ENCODE measurements at places on chromosomes 11 and 22.

- no peak for DNase-seq
Measured at GRCh38 chr22:30433773-30434172, 8.2 kb downstream of the MTFP1 start.

GRCh38 chr22:45553351-45554039, 50.8 kb downstream of the FBLN1 start:
- DNase-seq: peak; percentile 87

DNA sequence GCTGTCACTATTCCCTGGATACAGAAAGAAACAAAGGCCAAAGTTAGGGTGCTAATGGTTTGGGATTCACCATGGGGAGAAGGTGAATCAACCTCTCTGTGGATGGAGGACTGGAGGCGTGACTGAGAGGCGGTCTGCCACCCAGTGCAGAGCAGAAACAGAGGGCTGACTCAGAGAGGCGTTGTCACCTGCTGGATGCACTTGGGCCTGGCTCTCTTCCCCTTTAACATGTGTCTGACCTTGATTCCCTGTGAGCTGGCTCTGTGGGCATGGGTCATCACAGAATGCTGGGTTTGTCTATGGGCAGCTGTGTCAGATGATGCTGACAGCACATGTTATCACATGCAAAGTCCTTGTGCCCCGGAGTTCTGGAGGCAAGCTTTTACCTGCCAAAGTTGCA, 75.9 kb downstream of the LDLRAD3 start:
- DNase-seq: no peak

GRCh38 chr11:76740772-76741171, 42.4 kb upstream of the TSKU start:
- DNase-seq: no peak

DNA sequence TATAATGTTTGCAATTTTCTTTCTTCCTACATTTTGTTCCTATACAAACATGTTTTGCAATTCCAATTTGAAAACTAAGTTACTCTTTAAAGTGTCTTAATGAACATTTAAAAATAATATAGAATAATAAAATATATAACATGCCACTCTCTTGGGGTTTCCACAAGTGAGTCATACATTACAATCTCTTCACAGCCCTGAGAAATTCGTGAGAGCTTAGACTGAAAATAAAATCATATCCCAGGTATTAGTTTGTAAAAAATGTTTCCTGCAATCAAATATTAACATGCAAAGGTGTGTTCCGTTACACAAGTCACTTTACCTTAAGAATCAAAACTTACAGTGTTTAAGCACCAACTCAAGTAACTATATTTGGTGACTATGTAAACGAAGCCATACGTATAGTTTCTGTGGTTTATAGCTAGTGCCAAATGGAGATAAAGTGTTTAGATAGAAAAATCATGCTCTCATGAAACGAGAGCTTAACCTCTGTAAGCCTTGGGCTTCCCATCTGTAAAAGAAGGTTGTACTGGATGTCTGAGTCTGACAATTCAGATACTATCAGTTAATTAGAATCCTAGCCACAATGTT, 253.6 kb upstream of the ANO3 start:
- DNase-seq: no peak

- peak; percentile 35 for DNase-seq
Measured at GRCh38 chr11:8604078-8604723, 10.2 kb upstream of the STK33 start.

DNA sequence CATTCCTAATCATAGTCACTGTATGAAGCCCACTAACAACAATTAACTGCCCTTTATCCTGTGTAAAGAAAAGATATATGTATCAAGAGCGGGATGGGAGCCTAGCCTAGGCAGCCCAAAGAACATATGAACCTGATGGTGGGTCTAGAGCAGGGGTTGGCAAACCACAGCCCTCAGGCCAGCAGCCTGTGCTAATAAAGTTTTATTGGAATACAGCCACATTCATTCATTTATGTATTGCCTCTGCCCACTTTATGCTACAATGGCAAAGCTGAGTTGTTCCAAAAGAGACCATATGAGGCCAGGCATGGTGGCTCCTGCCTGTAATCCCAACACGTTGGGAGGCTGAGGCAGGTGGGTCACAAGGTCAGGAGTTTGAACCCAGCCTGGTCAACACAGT, 13.5 kb downstream of the PRR14L start:
- DNase-seq: no peak

DNA sequence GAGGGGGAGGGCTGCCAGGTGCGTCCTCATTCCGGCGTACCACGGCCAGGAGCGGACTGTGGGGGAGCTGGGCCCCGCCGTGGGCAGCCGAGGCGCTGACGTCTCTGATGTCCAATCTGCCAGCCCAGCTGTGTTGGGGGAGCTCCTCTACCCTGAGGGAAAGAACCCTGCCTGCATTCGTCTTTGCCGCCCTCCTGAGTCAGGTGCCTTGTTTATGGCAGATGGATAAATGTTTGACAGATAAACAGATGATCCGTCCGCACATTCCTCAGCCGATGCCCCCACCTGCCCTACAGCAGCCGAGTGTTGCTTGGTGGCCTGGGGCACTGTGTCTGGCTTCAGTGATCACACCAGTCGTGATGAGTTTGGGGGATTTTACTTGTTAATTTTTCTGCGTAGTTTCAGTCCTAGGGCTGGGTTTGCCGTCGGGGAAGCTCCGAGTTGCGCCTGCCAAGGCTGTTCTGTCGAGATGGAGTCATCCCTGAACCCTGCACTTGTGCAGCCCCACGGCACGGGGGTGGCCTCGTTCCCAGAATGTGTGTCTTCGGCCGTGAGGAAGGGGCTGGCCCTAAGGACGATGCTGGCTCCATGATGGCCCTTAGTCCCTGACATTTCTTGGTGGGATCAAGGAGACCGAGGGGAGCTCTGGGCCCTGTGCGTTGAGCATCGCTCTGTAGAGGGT, 1083.9 kb downstream of the BRD1 start:
- DNase-seq: no peak

DNA sequence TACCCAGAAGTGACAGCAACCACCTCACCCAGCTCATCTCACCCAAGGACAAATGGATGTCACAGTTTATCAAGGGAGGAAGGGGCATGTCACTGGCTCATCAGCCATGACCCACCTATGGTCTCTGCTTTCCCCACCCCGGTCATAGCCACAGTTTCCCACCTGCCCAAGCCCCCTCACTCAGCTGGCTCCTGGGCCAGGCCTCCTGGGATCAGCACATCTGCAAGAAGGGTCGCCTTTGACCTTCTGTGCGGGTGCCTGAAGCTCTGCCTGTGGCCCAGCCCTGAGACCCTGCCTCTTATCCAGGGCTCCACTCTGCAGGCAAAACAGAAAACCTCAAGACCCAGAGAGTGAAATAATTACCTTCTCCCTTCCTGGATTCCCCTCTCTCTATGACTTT, 236.4 kb downstream of the BUD13 start:
- DNase-seq: no peak

DNA sequence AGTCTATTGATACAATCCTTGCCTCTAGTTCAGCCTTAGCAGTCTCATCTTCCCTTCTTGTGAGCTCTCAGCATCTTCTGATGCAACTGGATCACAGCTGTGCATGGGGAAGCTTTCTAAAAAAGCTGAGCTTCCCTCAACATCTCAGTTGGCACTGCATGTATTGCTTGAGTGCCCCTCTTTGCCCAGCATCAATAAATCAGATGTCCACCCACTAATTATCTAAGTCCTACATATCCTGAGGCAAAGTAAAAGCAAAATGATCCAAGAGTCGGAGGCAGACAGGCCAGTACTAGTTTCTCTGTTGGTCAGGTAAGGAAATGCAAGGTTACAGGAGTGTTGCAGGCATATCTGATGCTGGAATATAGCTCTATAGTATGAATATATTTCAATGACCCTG, 334.5 kb upstream of the NCAM1 start:
- DNase-seq: no peak

GRCh38 chr11:6925636-6926207, 504 bp upstream of the ZNF215 start:
- DNase-seq: no peak

DNA sequence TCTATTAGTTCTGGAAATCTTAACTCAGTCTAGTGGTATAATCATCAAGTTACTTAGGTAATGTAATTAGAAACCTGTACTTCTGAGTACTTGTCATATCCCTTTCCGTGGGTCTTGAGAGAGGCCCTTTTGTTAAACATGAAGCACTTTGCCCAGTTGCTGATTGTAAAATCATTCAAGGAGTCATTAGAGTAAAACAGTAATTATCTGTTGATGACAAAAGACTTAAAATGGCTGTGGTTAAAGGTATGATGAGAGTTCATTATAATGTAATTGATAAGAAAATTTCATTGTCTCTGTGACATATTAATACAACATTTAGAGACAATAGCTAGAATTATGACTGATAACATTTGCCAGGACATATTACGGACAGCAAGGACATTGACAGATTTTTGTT, 34.3 kb downstream of the PRR5L start:
- no peak for DNase-seq

DNA sequence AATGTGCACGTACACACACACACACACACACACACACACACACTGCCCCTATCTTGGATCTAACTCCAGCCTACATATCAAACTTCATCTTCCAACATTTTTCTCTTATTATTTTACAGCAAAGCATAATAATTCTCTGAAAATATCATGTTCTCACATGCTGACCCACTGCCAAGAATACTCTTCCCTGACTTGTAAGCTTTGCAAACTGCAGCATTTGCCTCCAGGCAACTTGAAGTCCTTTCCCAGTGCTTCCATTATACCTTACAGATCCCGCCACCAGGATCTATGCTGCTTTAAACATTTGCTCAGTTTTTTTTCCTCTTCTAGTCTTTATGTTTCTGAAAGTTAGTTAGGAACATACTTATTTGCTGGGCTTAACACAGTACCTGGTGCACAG, 483.3 kb upstream of the ARHGAP42 start:
- DNase-seq: no peak

GRCh38 chr11:110130642-110131238, 37.5 kb downstream of the ZC3H12C start:
- no peak for DNase-seq

- DNase-seq: peak; percentile 55
Measured at GRCh38 chr11:613369-613968, 2.3 kb downstream of the IRF7 start.

GRCh38 chr11:35246745-35247144, 107.8 kb downstream of the CD44 start:
- DNase-seq: no peak

DNA sequence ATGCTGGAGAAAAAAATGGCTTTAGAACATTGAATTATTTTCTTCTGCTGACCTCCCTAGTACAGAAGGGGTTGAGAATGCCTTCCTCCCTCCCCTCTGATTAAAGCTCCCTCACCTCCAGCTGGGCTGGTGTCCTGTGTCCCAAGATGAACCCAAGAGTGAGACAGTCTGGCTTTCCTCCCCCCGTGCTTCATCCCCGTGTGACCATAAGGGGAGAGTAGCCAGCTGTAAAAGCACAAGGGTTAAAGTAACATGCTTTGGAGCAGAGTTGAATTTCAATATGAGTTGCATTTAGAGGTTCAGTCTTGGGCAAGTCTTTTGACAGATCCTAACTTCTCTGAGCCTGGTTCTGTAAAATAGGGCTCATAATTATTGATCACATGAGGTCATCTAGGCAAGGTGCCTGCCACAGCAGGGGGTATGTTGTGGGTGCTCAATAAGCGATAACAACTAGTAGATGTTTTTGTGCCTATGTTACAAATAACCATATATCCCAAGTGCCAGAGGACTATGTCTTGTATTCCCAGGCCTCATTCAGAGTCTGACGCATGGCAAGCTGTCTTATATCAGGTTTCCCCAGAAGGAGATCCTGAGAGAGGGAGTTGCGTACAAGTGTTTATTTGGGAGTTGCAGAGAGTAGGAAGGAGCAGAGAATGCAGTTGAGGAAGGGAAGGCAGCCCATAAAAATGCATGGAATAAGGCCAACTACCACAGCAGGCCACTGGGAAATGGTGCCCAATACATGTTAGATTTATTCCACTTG, 4.1 kb downstream of the PRG2 start:
- DNase-seq: no peak

GRCh38 chr11:57197762-57198161, 16.0 kb downstream of the LRRC55 start:
- no peak for DNase-seq

- no peak for DNase-seq
Measured at GRCh38 chr11:94494126-94494680, 419 bp downstream of the ANKRD49 start.

DNA sequence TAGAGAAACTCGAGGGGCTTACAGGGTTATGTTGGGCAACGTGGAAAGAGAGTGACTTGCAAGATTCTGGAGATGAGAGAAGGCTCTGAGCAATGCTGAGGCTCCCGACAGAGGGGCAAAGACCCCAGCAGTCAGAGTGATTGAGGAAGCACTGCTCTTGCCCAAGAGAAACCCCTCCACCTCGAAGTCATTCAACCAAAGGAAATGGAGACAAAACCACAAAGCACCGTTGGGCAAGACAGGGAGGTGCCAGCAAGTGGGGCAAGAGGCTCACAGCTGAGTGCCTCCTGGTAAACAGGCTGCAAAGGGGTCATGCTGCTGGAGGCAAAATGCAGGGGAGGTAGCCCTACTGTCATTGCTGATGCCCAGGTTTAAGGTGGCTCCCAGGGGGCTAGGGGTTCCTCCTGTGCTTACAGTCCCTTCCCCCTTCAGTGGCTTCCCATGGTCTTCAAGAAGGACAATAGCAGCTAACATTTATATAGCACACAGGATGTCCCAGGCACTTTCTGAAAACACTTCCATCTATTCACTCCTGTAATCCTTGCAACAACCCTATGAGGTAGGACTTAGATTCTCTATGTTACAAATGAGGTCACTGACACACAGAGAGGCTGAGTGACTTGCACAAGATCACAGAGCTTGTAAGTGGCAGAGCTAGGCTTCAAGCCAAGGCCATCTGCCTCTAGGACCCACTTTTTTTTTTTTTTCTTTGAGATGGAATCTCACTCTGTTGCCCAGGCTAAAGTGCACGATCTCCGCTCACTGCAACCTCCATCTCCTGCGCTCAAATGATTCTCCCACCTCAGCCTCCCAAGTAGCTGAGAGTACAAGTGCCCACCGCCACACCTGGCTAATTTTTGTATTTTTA, 18.1 kb upstream of the MYH9 start:
- DNase-seq: no peak

DNA sequence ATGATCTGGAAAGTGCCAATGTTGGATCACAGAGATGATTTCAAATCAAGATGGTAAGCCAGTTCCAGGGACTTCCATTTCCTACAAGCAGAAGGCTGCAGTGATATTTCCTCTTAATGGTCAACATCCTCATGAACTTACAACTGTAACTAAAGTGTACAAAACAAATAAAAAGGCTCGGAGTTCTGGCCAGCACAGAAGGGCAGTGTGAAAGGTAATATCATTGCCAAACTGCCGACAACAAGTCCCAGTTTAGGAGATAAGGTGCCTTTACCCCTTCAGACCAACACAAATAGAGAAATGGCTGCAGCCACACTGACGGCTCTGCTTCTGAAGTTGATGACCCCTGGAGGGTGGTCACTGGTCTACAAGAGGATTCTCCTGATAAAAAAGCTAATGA, 91.1 kb downstream of the ETS1 start:
- no peak for DNase-seq

Measured in HuH-7.5 (cell line).